MM.1S (cell line): ENCODE measurements at places on chromosomes 13 and 19.

DNA sequence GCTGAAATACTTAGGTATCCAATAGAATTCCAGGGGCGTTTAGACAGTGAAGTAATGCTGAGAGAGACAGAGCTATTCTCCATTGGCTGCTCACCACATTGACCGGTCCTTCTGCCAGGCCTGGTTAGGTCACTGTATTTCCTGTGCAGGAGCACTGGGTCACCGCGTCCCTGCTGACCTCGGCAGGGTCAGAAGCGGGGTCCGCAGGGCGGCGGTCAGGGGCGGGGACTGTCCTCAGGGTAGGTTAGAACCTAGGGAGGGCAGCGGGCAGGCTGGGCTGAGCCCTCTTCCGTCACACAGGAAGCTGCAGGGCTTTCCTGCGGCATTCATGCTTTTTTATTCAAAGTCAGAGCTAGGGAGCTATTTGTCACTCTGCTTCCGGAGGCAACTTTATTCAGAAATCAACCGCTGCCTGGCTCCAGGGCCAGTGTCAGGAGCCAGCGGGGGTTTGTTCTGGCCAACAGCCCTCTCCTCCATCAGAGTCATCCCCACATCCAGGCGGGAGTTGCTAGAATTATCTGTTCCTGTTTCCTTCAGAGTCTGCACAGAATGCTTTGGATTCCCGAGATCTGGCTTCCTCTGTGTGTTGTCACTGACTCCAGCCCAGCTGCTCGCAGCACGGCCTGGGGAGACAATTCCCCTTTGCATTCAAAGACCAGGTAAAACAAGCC, 81.2 kb upstream of the WASF3 start:
- no peak for DNase-seq

DNA sequence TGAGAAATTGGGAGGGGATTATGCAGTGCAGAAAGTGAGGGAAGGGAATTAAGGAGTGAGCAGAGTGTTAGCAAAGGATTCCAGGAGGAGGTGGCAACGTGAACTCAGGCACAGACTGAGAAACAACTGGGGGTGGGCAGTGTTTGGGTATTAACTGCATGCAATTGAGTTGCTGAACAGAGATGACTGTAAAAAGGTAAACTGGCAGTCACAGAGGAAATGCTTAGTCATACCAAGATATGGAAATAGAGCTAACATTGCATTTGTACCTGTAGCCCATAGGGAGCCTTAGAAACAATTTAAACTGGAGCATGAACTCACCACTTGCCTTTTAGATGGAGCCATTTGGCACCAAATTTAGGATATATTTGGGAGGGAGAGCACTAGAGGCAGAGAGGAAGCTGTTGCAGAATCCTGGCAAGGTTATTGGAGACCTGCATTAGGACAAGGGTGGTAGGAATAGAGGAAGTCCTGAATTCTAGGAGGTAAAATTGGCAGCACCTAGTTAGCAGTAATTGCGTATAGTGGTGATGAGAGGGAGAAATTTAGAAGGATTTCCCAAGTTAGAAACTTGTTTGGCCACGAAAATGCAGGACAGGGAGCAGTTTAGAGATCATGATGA, 100.6 kb upstream of the FRY start:
- peak; percentile 10 for DNase-seq

GRCh38 chr19:15421136-15421695, 2.4 kb upstream of the AKAP8L start:
- no peak for DNase-seq

DNA sequence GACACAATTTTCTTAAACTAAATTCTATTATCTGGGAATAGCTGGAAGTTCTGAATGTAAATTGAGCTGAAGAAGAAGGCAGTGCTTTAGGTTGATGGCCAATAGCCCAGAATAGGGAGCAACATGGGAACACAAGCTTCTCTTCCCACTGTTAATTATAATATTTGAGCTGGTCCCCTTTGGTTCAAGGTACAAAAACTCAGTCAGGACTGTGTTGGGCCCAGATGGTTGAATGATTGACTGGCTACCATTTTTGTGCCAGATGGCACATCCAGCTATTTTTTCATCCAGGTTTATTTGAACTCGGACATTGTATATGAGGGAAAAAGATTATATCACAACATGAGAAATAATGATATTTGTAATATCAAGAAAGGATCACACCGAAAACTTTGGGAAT, 458.9 kb downstream of the SLITRK1 start:
- no peak for DNase-seq

DNA sequence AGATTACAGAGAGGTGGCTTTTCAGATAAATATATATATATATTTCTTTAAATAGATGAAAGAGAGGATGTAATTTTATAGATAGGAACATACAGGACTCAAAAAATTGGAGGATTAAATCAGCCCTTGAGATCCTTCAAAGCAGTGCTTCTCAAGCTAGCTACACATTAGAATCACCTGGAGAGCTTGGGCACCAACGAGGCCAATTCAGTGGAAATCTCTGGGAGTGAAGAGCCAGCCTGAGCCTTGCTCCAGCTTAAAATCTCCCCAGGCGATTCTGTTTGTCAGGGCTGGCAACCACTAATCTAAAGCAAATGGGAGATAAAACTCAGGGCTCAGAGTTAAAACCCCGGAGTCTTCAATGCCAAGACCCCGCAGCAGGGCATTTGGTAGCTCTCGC, 15.0 kb upstream of the CLN5 start:
- DNase-seq: no peak

DNA sequence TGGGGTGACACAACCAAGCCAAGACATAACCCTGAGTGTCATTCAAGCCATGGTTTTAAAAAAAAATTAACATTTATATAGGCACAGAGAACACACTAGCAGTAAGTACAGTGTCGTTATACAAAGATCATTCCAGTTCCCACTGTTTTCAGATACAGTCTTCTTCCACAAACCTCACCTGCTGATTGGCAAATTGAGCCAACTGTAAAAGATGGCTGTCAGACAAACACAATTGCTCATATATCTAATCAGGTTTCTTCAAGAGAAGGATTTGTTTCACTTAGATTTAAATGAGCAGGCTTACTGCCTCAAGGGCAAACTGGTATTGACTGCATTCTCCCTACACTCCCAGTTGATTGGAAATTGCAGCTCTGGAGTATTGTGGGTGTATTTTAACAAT, 308.9 kb downstream of the RBM26 start:
- no peak for DNase-seq

DNA sequence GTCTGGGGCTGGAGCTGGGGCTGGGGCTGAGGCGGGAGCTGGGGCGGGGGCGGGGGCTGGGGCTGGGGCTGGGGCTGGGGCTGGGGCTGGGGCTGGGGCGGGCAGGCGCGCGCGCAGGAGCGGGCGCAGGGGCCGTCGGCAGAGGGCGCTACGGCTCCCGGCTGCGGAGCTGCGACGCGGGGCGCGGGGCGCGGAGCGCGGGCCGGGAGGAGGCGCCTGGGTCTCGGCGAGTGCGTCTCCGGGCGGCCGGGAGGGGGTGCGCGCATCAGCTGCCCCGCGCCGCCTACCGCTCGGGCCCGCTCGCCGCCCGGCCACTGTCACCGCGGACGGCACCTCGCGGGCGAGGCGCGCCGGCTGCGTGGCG, 422 bp upstream of the MTUS2 start:
- peak; percentile 38 for DNase-seq

GRCh38 chr19:19033176-19033425, 216 bp downstream of the SUGP2 start:
- no peak for DNase-seq

DNA sequence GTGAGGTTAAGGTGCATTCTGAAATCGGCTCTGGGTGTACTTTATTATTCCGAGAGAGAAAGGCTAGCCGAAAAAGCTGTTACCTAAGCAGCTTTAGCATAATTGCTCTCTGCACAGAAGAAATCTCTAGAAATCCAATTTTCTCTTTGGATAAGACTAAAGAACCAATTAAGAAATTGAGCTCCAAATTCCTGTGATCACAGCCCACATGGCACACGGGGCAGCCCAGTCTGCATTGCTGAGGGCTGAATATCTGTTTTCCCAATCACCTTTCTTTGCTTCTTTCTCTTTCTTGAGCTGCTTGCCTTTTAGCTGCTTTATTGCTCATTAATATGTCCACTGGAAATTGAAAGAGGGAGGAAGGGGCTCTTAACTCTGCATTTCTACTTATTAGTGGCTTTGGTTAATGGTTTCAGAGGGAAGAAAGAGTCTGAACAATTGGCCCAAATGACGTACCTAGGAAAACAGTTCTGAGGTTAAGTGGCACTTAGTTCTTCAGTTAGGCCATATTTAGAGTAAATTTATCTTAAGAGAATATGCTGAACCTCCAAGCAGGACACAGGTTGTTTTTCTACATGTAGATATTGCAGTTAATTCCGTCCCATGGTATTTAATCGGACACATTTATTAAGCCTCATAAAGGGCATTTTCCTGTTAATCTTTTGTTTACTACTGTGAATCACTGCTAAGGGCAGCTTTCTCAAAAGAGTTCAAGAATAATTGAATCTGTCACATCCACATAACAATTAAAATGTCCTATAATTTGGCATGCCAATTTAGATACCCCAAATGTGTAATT, 265.7 kb downstream of the ABCC4 start:
- DNase-seq: no peak

DNA sequence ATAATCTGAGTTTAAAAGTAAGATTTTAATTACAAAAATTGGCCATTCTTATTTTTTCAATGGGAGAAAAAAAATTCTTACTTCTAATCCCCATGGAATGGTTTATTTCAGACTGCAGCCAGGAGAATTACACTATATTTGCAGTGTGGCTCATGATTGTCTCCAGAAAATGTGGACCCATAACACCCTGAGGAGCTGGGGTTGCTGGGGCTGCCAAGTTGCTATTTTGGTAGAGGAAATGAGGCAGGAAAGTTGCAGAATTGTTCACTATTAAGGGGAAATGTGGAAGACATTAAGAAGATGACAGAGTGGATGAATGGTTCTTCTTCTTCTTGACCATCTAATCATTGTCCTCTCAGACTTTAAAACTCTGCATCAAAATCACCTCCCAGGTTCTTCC, 4.6 kb upstream of the SCEL start:
- no peak for DNase-seq

- DNase-seq: no peak
These were observed 56.1 kb upstream of the SERPINE3 start for GRCh38 chr13:51283371-51283770.

DNA sequence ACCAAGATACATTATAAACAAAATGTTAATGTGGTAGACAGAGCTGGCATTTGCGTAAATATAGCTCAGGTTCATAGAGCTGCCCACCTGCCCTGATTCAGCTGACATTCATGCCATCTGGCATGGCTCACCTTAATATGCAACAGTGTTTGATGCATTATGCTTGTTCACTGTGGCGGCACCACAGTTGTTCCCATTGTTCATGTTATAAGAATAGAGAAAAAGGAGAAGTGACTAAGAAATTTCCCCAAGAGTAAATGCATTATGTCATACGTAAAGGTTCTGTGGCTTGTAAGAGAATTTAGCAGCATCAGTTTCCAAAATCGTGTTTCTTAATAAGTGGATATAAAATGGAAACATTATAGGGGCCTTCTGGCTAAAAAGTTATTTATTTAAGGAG, 4.5 kb downstream of the CCNA1 start:
- DNase-seq: no peak

DNA sequence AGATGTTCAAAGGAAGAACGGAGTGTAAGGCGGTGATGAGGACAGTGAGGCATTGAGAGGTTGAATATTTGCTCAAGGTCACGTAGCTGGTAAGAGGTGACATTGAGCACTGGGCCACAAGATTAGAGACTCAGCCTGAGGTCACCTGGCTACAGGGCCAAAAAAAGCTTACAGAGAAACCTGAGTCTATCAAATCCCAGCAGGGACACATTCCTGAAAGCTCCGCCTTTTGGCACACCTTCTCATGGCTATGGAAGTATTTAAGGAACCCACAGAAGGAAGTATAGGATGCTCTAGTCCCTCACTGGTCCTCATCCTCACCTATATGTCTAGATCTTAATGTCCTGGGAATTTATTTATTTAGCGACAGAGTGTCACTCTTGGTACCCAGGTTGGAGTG, 17.4 kb downstream of the ZNF586 start:
- DNase-seq: no peak

DNA sequence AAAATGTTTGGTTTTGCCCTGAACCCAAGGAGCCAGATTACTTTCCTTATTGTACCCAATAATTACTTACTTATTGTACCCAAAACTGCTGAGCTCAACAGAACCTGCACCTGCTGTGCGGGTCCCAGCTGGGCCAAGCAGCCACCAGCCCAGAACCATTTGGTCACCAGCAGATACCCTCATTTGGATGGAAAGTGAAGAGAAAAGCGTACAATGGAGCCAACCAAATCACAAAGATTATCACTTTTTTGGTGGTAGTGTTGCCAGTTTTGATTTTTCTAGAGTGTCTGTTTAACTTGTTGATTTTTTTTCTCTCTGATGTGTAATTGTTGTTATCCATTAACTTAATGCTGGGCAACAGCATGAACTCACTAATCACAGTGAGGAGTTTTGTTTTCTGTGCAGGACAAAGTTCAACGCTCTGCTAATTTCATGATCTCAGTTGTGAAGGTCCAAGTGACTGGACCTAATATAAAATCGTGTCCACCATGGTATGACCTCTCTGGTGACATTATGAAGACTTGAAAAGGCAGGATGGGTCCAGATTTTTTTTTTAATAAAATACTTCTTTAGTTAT, 23.8 kb downstream of the SPATA13 start:
- DNase-seq: no peak

GRCh38 chr13:50631041-50631440, 212.5 kb downstream of the DLEU7 start:
- no peak for DNase-seq

GRCh38 chr19:44607049-44607448, 6.3 kb upstream of the IGSF23 start:
- no peak for DNase-seq

- DNase-seq: no peak
These were observed 24.1 kb downstream of the ADGRL1 start for GRCh38 chr19:14181906-14182305.

DNA sequence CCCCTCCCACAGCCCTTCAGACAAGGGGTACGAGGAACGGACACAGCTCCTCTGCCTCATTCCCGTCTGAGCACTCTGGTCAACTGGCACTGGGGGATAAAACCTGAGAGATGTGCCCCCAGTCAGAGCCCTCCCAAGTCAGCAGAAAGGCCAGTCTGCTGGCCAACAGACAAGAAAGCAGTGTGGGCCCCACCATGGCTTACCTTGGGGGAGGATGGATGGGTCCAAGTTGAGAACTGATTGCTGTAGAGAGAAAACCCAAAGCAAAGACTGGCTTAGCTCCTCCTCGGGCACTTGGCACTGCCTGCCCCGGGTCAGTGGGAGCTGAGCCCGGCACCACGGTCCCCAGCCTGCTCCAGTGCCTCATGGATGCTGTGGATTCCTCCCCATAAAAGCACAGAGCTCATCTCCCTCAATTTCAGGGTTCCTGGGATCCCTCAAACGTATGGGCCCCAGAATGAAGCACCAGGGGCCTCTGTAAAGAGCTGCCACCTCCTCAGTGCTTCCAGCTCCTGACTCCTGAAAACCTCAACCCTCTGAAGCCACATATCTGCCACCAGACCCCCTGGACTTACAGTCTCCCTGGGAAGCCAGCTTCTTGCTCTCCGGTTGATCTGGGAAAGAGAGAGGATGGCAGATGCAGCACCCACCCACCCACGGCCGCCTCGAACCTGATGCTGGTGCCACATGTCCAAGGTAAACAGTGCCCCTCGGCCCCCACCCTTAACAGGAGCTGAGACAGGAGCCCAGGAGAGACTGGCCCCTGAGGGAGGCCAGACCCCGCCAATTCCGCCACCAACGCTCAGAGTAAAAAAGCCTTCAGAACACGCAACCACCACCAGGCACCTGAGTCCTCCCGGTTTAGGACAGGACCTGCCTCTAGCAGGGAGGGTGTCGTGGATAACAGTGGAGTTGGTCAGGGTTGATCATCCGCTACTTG, 3.3 kb downstream of the KHSRP start:
- DNase-seq: no peak
